Hematopoietic multipotent progenitor cell (in vitro differentiated cells): ENCODE measurements at places on chromosomes 6 and 20. TPM values are rescaled to one million over a fixed set of nuclear protein-coding genes. Genes with fewer than 3 reads are reported as not detected.
A peak's percentile ranks its signal among the peaks of the same experiment; 100 is the strongest.

LPIN3 gene
- 0.27 TPM for total RNA-seq

- no peak for DNase-seq
These were observed 21.2 kb upstream of the RTF2 start for GRCh38 chr20:56447227-56447626.

GRCh38 chr6:32583527-32583898 is 6.1 kb downstream of the HLA-DRB1 start:
- no peak for DNase-seq

DNA sequence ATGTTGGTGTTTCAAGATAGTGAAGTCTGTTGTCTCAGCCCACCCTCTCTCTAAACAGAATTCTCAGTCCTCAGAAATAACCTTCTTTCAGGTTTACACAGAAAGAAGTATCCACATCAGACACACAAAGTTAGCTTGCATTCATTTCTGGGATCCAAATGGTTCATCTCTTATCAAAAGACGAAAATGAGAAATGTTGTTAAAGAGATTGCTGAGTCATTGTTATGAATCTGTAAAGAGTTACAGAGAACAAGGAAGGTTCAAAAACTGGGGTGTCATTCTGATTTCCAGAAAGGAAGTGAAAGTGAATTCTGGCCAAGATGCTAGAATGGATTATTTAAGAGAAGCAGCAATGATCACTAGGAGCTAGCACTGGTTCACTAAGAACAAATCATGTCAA is 90.5 kb upstream of the ATXN1 start:
- peak; percentile 51 for DNase-seq

GRCh38 chr6:32224696-32225095 is 829 bp upstream of the NOTCH4 start:
- no peak for DNase-seq
